Epithelial cell of umbilical artery (primary cell): ENCODE measurements at places on chromosomes 3 and 15. TPM values are rescaled to one million over a fixed set of nuclear protein-coding genes. Genes with fewer than 3 reads are reported as not detected.

ROBO2 gene
- total RNA-seq, result under 0.01 TPM in 1 of 2 replicates, not detected in the other

GPR149 gene
- total RNA-seq, result not detected in 2 replicates

CFAP100 gene
- total RNA-seq, result not detected in 2 replicates

CCR2 gene
- not detected in 2 replicates for total RNA-seq

GPR156 gene
- total RNA-seq, result under 0.01 TPM in 2 replicates

HAPLN3 gene
- total RNA-seq, result 8.1 and 9.0 TPM in 2 replicates

ROPN1B gene
- total RNA-seq, result not detected in 2 replicates

CKMT1B gene
- not detected in 2 replicates for total RNA-seq

CLRN1 gene
- not detected in 2 replicates for total RNA-seq

CTDSPL gene
- 29.9 and 36.1 TPM in 2 replicates for total RNA-seq

ILDR1 gene
- total RNA-seq, result not detected in 2 replicates

EXD1 gene
- not detected in 2 replicates for total RNA-seq

SLC28A1 gene
- total RNA-seq, result not detected in 2 replicates

C3orf20 gene
- not detected in 2 replicates for total RNA-seq

C3orf85 gene
- not detected in 2 replicates for total RNA-seq

CCDC54 gene
- not detected in 2 replicates for total RNA-seq

POLQ gene
- total RNA-seq, result 6.2 and 8.4 TPM in 2 replicates

SERPINI2 gene
- total RNA-seq, result not detected in 2 replicates

SYNPR gene
- not detected in 2 replicates for total RNA-seq

TGFBR2 gene
- 280 and 310 TPM in 2 replicates for total RNA-seq

IQCB1 gene
- 13.0 and 28.3 TPM in 2 replicates for total RNA-seq

DUOXA2 gene
- not detected in 2 replicates for total RNA-seq

ANKDD1A gene
- total RNA-seq, result 1.6 and 3.0 TPM in 2 replicates

SPTBN5 gene
- total RNA-seq, result 2.9 and 7.0 TPM in 2 replicates

SAMD7 gene
- total RNA-seq, result not detected in 2 replicates

XCR1 gene
- not detected in 2 replicates for total RNA-seq

DPPA2 gene
- not detected in 2 replicates for total RNA-seq

PRR20G gene
- not detected in 2 replicates for total RNA-seq

SPATA12 gene
- under 0.01 TPM in 2 replicates for total RNA-seq

LMAN1L gene
- not detected in 2 replicates for total RNA-seq

ST8SIA2 gene
- not detected in 2 replicates for total RNA-seq

GOLGA6L7 gene
- total RNA-seq, result not detected in 2 replicates

GLCE gene
- total RNA-seq, result 117 and 132 TPM in 2 replicates

CLDN16 gene
- under 0.01 TPM in 2 replicates for total RNA-seq

CAPN3 gene
- 0.15 and 0.32 TPM in 2 replicates for total RNA-seq

CGNL1 gene
- 19.2 and 35.9 TPM in 2 replicates for total RNA-seq

ADGRG7 gene
- total RNA-seq, result 0.30 TPM in 1 of 2 replicates, not detected in the other

OGG1 gene
- 16.9 and 19.3 TPM in 2 replicates for total RNA-seq

SLC38A3 gene
- under 0.01 TPM in 1 of 2 replicates, not detected in the other for total RNA-seq

CERS3 gene
- total RNA-seq, result not detected in 2 replicates

REC114 gene
- not detected in 2 replicates for total RNA-seq

CSPG5 gene
- total RNA-seq, result 0.32 and 1.1 TPM in 2 replicates

PAQR5 gene
- under 0.01 and 0.15 TPM in 2 replicates for total RNA-seq

STRA6 gene
- total RNA-seq, result 0.32 and 1.5 TPM in 2 replicates

CX3CR1 gene
- total RNA-seq, result not detected in 2 replicates

HIGD2B gene
- not detected in 2 replicates for total RNA-seq

SLC27A2 gene
- total RNA-seq, result 0.61 TPM in 1 of 2 replicates, not detected in the other

CFAP91 gene
- 0.65 and 0.76 TPM in 2 replicates for total RNA-seq

TRIM59 gene
- total RNA-seq, result 30.9 and 46.4 TPM in 2 replicates

B3GALNT1 gene
- total RNA-seq, result 15.9 and 36.9 TPM in 2 replicates

ANKRD63 gene
- total RNA-seq, result not detected in 2 replicates

RLBP1 gene
- total RNA-seq, result not detected in 2 replicates

MUSTN1 gene
- not detected in 2 replicates for total RNA-seq

MRPL46 gene
- total RNA-seq, result 24.0 TPM in 2 replicates

PPARG gene
- total RNA-seq, result 0.32 and 0.76 TPM in 2 replicates

METTL6 gene
- total RNA-seq, result 23.4 and 31.3 TPM in 2 replicates
